CD4-positive, alpha-beta T cell treated with Interleukin-2 at 100 ng/mL for 4 hours (primary cell): ENCODE measurements at places on chromosomes 1 and 21.
A peak's percentile ranks its signal among the peaks of the same experiment; 100 is the strongest.

GRCh38 chr1:231715816-231716722, 89.5 kb downstream of the DISC1 start:
- no peak for DNase-seq

DNA sequence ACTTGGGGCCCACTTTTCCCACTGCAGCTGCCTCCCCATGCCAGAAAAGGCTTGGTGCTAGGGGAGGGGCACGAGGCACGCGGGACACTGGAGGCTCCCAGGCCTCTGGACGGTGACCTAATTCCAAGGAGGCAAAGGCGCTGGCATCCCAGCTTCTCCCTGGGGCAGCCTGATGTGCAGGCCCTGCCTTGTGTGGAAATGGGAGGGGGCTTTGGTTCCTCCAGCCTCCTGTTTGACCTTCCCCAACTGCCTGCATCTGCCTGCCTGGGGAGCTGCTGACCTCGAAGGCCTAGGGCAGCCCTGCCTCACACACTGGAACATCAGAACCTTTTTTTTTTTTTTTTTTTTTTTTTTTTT, 39.9 kb downstream of the KIAA1614 start:
- DNase-seq, result no peak

DNA sequence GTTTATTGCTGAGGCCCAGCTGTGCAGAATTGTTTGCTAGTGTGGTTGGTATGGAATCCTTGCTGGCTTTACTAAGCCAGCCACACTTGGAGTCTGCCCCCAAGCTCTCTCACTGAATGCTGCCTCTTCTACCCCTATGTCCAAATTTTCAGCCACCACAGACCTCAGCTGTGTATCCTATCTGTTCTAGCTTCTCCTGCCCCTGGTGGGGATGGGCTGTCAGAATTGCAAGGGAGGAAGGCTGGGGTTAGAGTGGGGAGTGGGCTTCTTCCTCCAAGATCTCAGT, 4.4 kb downstream of the NHLH1 start:
- DNase-seq, result no peak

GRCh38 chr1:22808186-22808675, 97.6 kb downstream of the EPHB2 start:
- DNase-seq, result no peak

- DNase-seq, result no peak
These were observed 75.5 kb downstream of the PSMG1 start for GRCh38 chr21:39107739-39108138.

DNA sequence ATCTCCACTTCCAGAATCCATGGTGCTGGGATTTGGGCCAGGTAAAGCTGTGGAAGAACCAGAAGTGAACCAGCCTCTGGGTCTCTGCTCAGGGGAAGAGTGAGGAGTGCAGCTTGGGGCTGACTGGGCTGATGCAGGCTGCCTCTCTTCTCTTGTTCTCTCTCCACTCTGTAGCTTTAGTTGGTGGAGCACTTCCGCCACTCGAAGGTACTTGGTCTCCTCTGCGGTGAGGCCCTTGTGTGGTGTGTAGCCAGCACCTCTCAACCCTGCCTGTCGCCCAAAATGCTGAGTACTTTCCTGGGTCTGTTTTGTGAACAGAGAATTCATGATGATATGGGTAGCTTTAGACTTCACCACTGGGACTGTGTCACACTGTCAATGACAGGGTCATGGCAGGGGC, 63.2 kb downstream of the URB2 start:
- no peak for DNase-seq

GRCh38 chr1:91753878-91754277, 132.1 kb downstream of the TGFBR3 start:
- peak; percentile 31 for DNase-seq

DNA sequence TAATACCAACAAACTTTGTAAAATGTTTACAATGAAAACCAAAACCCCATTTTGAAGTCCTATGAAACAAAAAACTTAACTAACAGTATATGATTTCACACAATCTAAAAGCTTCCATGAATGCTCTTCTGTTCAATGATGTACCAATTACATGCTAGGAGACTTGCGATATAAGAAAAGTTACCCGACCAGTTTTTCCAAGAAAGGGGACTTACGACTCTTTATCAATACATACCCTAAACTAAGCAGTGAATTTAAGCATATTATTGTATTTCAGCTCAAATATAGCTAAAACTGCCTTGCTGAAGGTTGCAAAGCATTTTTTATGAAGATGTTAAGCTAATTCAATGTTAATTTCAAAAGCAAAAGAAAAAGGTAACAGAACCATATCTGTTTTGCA, 15.6 kb downstream of the SSX2IP start:
- no peak for DNase-seq

DNA sequence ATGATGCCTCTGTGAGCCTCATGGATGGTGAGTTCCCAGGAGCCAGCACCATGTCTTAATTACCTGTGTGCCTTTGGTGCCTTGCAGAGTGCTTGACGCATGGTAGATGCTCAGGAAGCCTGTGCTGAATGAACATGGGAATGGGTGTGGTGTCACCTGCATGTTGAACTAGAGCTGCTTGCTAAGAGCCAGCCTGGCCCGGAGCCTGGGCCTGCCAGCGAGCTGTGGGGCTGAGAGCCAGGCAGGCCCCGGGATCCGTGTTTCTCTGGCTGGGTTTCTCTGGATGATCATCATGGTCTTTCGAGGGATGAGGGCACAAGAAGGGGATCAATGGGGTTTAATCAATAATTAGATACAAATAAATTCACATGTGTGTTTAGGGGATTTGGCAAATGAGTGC, 6.7 kb upstream of the TEX35 start:
- DNase-seq, result no peak

GRCh38 chr1:31755850-31756492, 8.2 kb downstream of the ADGRB2 start:
- DNase-seq, result no peak

DNA sequence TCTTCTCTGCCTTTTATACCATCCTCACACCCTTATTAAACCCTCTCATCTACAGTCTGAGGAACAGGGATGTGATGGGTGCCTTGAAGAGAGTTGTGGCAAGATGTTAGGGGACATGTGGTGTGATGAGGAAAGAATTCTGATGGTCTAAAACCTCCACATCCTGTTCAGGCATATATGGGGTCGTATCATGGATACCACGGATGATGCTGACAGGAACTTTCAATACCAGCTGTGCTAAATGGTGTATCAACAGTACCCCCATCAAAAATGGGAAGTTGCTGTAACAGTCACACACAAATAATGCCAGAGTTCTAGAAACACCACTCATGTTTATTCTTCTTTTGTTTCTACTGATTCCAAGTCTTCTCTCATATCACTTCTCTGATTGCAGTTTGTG, 12.9 kb downstream of the OR2T6 start:
- no peak for DNase-seq

DNA sequence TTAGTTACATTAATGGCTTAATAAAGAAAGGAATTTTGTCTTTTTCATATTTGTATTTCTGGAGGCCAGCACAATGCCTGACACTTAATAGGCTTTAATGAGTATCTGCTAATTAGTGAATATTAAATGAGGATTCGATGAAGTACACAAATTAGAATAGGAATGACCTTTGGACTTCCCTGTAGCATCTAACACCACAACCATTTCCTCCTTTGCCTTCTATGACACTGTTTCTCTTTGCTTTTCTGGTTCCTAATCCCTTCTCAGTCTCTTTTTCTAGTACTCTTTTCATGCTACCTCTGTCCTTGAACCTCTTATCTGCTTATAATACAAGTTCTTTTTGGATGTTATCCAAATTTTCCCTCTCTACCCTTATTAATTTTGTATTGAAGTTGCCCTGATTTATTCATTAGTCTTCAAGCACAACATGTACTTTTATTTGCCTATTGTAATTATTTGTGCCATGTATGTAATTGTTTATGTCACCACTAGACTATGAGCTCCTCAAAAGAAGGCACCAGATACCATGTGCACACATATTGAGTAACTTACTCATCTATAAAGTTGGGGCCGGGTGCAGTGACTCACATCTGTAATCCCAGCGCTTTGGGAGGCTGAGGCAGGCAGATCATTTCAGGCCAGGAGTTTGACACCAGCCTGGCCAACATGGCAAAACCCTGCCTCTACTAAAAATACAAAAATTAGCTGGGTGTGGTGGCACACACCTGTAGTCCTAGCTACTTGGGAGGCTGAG, 23.8 kb downstream of the RPS27 start:
- DNase-seq, result no peak

- no peak for DNase-seq
These were observed 14.4 kb downstream of the ARMH1 start for GRCh38 chr1:44688760-44689446.

DNA sequence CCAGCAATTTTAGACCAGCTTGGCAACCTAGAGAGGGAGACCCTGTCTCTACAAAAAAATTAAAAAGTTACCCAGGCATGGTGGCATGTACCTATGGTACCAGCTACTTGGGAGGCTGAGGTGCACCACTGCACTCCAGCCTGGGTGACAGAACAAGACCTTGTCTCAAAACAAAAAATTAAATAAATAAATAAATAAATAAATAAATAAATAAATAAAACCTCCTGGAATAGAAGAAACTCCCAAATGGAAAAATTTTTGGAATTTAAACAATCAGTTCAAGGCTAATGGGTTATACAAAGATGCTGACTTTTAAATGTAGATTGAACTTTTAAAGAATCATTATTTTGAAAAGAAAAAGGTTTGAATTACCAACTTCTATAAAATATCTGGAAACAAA, 22.2 kb downstream of the UBR4 start:
- no peak for DNase-seq

DNA sequence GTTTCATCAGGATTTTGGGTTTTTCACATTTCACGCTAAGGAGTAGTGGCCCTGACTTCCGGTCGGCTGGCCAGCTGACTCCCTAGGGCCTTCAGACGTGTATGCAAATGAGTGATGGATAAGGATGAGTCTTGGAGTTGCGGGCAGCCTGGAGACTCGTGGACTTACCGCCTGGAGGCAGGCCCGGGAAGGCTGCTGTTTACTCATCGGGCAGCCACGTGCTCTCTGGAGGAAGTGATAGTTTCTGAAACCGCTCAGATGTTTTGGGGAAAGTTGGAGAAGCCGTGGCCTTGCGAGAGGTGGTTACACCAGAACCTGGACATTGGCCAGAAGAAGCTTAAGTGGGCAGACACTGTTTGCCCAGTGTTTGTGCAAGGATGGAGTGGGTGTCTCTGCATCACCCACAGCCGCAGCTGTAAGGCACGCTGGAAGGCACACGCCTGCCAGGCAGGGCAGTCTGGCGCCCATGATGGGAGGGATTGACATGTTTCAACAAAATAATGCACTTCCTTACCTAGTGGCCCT, 23.1 kb upstream of the TNFRSF1B start:
- no peak for DNase-seq

GRCh38 chr1:244851546-244852231, 12.7 kb downstream of the HNRNPU start:
- no peak for DNase-seq

DNA sequence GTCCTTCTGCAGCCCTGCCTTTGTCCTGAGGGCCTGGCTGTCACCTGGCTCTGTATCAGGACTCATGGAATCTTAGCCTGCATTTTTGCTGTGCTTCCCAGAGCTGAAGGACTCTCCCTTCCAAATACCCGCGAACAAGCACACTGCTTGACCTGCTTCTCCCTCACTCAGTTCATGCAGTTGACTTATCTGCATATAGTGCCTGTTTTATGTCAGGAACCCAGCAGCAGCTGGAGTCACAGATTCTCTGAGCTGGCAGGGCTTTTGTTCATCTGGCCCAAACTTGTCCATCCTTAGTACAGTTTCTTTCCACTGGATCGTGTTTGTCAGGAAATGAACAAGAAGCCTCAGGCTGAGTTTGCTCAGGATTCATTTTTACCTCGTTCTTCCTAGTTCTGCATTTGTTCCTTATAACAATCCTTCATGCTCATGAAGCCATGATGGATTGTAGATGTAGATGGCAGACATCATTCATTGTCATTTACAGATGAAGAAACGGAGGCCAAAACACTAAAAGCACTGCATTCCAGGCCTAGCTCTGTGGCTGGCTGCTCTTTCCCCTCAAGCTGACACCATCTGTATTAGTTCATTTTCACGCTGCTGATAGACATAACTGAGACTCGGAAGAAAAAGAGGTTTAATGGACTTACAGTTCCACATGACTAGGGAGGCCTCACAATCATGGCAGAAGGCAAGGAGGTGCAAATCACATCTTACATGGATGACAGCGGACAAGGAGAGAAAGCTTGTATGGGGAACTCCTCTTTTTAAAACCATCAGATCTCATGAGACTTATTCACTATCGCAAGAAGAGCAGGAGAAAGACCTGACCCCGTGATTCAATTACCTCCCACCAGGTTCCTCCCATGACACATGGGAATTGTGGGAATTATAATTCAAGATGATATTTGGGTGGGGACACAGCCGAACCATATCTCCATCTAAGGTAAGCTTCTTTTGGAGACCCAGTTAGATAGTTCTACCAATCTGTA, 150.9 kb downstream of the HIVEP3 start:
- no peak for DNase-seq

GRCh38 chr1:112141301-112141700, 151.8 kb upstream of the KCND3 start:
- no peak for DNase-seq

- DNase-seq, result no peak
These were observed 27.0 kb downstream of the PROX1 start for GRCh38 chr1:214014730-214015129.
